NCI-H510A treated with DMSO at 0.1 percent for 48 hours (cell line): ENCODE measurements at places on chromosomes 3 and 15.

- no peak for DNase-seq
Measured at GRCh38 chr3:69386556-69387385, 883 bp upstream of the FRMD4B start.

GRCh38 chr3:46713898-46714552 lies 3.6 kb downstream of the PRSS50 start:
- no peak for DNase-seq

- no peak for DNase-seq
Measured at GRCh38 chr3:38368238-38368637, 21.7 kb downstream of the XYLB start.

DNA sequence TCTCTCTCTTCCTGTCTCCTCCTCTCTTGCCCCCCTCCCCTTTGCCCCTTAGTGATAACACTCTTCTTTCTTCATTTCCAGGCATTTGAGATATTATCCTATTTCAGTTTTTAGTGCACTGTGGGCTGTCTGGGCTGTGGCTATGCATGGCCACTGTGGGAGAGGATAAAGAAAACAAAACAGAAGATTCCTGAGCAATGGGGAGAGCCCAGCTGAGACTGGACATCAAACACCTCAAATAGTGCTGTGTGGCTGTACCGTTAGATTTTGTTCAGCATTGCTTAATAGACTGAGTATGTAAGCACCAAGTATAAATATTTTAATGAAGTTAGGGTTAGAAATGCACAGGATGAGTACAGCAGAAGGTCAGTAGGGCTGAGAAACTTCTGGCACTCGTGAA lies 7.9 kb upstream of the GBE1 start:
- no peak for DNase-seq

- DNase-seq: no peak
Measured at GRCh38 chr3:23019596-23020300, 183.4 kb upstream of the UBE2E2 start.

- DNase-seq: no peak
Measured at GRCh38 chr15:68795298-68795848, 25.3 kb downstream of the ANP32A start.

- DNase-seq: no peak
Measured at GRCh38 chr3:97656638-97657037, 107.9 kb upstream of the ARL6 start.

DNA sequence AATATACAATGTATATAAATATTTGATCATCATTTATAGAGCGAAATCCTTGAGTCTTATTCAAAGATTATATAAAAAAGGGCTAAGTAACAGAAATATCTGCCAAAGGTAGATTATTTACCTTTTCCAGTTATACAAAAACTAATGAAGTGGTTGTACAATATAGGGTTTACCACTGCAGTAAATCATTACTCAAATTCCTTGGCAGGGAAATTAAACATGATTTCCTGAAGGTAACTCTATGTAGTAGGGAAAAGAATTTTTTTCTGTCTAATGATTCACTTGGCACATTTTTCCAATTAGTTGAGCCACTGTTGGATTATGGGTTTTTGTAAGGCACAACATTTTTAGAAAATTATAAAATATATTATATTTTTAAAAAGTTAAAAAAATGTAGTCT lies 129.6 kb downstream of the NR2F2 start:
- DNase-seq: no peak

GRCh38 chr15:43242616-43243015 lies 21.8 kb upstream of the EPB42 start:
- no peak for DNase-seq

GRCh38 chr15:26023231-26023630 lies 160.1 kb upstream of the ATP10A start:
- no peak for DNase-seq

DNA sequence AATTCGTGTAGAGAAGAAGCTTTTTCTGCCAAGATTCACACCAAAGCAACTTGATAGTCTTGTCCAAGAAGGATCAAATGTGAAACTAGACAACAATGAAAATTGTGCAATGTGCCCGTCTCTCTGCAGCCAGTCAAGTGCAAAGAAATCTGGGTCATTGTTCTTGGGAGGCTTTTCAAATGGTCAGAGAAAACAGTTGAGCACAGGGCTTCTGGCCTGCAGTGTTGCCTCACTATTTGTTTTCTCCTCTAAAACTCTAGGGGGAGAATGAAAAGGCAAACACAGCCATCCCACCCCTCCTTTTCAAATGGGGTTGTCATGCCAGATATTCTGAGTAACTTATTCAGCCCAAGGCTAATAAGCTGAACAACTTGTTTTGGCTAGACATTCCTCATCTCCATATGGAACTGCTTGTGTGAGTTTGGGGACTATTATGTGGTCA lies 417.6 kb upstream of the CDIN1 start:
- no peak for DNase-seq

DNA sequence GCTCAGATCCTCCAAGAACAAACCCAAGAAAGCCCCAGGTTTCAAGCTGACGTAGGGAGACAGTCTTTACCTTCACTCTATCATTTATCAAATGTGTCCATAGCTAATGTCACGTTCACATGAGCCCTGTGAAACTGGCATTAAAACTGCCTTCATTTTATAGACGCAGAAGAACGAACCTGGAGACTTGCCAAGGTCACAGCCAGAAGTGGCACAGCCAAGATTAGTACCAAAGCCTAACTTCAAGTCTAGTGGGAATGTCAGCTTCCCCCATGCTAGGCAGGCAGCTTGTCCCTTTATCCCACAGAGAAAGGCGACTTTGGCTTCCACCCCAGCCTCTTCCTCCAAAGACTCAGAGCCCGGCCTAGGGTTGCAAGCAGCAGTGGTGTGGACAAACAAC lies 517.2 kb downstream of the SHQ1 start:
- DNase-seq: no peak
